ENCODE measurements at places on chromosomes 2 and 18.

DNA sequence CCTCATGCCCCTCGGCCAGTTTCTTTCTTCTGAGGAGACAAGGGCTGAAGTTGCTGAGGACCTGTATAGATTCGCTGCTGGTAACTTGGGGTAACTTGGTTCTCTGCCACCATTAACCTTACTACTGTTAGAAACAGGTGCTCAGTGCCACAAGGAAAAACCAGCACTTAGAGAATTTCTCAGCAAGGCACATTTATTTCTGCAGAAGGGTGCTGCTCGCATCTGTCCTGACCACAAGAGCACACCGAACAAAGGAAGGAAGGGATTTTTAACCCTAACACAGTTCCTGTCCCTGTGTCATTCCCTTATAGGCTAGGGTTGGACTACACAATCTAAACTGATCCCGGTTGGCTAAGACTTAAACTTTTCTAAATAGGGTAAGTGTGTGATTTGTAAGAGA, 154.1 kb downstream of the SOCS6 start:
- DNase-seq = no peak

DNA sequence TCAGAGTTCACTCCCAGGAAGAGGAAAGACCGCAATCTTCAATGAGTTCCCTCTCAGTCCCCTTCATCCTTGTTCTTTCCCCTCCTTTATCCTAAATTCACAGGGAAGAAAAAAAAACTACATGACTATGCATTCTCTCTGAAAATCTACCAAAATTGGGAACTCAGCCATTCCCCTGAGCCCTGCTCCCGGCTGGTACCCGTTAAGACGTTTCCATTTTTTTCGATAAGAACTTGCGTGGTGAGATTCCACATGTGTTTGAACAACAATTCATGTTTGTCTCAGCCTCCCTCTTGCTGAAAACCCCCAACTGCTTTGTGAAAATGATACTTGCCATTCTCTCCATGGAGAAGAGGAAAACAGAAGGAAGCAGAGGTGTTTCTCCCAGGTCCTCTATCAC, 318.7 kb upstream of the ID2 start:
- DNase-seq = no peak

GRCh38 chr2:119376810-119377209, 10.0 kb downstream of the DBI start:
- no peak for DNase-seq

- DNase-seq = no peak
Observed at GRCh38 chr2:216770717-216771116, 75.4 kb upstream of the IGFBP5 start.
